Glutamatergic neuron (in vitro differentiated cells): ENCODE measurements at places on chromosomes 11 and 22.

- DNase-seq = no peak
These were observed 5.1 kb upstream of the OR52R1 start for GRCh38 chr11:4809246-4809645.

GRCh38 chr22:32396255-32396654 lies 15.8 kb downstream of the RTCB start:
- no peak for DNase-seq

DNA sequence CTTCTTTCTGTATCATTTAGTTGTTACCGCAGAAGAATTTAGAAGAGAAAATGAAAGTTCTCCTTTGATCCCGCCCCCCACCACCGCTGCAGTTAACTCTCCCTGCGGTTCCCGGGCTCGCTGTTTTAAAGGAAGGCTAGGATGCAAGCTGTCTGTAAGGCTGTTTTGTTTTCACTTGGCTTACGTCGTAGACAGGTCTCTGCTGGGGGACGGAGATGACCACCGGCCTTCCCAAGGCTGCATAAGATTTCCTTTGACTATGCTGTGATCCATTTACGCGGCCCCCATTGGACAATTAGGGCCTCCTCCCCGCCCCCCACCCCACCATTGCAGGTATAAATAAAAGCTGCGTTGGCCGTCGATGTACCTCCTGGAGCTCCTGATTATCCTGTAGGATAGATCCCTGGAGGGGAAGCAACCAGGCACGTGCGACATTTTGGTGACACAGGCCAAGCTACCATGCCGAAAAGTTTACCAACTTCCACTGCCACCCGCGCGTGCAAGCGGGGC lies 1.4 kb upstream of the CPT1A start:
- no peak for DNase-seq

- DNase-seq = no peak
These were observed 11.9 kb downstream of the APOL2 start for GRCh38 chr22:36227396-36227795.

GRCh38 chr11:57639321-57640067 lies 10.2 kb downstream of the YPEL4 start:
- DNase-seq = peak; percentile 88

- no peak for DNase-seq
These were observed 122.3 kb downstream of the RCN1 start for GRCh38 chr11:32213223-32213622.

DNA sequence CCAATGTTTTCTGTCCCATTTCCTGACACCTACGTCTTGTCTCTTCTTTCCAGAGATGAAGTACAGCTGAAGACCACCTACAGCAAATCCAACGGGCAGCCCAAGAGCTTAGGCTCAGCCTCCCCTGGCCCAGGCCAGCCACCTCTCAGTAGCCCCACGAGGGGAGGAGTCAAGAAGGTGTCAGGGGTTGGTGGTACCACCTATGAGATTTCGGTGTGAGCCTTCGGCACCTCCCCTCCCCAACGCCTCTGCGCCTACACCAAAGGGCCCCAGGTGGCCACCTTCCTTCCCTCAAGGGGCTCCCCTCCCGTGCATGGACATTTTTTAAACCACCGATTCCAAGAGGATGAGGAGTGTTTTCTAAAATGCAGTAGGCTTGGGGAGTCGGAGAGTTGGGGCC lies 12.2 kb downstream of the MED19 start:
- no peak for DNase-seq

- DNase-seq = no peak
These were observed 1.9 kb upstream of the POLD4 start for GRCh38 chr11:67355023-67355793.

DNA sequence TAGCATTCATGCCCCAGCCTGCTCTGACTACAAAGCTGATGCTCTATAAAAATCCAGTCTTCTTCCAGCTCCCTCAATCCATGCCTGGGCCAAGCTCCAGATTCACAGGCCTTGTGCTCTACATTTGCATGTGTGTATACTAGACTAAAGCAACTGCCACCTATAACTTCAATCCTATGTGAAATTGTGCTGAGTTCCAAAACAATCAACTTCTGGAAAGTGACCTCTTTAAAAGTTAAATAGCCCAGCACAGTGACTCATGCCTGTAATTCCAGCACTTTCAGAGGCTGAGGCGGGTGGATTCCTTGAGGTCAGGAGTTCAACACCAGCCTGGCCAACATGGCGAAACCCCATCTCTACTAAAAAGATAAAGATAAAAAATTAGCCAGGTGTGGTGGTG lies 114.3 kb upstream of the ZC3H12C start:
- DNase-seq = no peak

DNA sequence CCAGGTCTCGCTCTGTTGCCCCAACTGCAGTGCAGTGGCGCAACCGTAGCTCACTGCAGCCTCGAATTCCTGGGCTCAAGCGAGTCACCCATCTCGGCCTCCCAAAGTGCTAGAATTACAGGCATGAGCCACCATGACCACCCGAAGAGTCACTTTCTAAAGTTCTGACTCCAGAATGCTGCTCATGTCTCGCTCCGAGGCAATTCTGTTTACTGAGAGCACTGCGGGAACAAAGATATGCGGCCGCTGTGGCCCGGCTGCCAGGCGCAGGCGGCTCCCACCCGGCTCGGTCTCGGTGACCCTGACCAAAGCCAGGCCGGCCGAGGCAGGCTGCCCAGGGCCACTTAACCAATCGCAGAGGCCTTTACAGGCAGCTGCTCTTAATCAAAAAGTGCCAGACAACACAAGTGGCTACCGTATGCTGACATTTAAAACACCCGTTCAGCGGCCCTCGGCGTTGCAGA lies 78.7 kb downstream of the PHF21B start:
- DNase-seq = no peak

GRCh38 chr11:128499613-128500253 lies 87.6 kb downstream of the ETS1 start:
- DNase-seq = no peak
